Thyroid gland (tissue), 4 donors: ENCODE measurements at places on chromosomes 11 and 22. TPM values are rescaled to one million over a fixed set of nuclear protein-coding genes. Genes with fewer than 3 reads are reported as not detected.
A peak's percentile ranks its signal among the peaks of the same experiment; 100 is the strongest.

DNA sequence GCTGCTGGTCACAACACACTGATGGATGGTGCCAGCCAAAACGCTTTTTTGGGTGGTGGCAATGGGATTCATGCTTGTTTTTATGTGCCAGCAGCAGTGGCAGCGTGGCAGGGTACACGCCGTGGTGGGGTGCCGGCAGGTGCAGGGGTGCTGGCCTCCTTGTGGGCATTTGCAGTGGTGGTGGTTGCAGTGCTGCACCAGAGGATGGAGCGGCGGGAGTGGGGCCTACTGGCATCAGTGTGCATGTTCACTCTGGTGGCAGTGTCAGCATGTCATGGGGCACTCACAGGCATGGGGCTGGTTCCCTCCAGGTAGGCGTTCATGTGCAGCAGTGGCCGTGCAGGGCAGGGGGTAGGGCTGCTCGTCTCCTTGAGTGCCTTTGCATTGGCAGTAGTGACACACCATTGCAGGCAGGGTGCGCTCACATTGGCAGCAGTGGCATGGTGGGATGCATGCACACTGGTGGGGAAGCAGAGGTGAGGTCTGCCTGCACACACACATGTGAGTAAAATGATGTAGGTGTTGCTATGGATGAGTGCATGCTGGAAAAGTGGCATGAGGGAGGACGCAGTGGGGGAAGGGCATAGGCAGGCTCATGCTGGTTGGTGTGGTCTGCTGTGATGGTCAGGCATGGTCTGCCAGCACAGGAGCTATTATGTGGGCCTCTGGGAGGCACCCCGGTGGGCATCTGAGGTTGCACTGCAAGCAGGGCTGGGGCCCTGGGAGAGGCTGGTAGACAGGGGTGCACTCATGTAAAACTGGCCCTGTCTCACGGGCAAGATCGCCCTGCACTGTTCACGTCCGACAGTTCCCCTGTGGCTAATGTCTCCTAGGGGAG lies 29.9 kb downstream of the CCDC15 start:
- DNase-seq = no peak

GRCh38 chr11:35275786-35276170 lies 136.8 kb downstream of the CD44 start:
- no peak for DNase-seq

DNA sequence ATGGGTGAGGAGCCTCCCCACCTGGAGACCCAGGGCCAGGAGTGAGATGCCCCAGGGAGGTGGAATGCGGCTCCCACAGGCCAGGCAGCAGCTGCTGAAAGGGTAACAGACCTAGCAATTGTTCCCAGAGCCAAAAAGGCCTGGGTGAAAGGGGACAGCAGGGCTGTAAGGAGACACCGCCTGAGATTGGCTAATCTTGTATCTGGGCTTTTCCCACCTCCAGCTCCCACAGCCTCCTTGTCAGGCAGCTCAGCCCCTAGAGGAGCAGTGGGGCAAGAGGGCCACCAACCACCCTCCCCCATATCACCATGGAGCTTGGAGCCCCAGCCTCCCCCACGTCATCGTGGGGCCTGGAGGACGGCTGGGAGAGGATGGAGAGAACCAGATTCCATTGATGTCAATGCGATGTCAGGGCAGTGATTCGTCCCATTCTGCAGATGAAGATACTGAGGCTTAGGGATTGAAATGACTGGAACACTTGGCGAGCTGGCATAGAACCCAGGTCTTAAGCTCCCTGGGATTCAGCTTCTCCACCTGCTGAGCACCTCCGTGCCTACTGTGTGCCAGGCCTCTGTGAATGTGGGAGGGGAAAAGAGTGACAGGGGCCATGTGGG lies 2.9 kb upstream of the MGAT3 start:
- no peak for DNase-seq

DNA sequence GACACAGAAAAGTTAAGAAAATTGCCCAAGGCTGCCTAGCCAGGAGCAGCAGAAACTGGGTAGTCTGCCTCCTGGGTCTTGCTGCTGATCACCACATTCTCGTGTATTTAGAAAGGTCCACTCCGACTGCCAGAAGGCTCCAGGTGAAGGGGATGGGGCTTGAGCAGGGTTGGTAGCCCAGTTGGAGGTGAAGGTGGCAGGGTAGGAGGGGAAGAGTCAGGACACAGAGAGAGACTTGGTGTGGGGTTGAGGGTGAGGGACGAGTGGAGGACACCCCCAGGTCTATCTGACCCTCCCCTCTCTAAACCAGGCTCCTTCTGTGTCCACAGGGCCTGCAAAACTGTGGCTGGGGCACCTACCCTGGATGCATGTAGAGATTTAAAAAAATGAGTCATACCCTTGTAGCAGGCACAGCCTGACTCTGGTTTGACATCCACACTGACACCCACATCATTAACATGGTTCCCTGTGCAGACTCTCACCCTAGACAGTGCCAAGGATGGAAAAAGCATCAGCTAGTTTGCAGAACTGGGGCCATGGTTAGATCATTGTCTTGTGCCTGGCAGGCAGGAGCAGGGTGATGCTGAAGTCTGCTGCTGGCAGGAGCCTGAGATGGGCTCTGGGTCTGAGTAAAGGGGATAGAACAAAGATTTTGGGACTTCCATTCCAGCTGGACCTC lies 273.2 kb downstream of the TENM4 start:
- no peak for DNase-seq

DNA sequence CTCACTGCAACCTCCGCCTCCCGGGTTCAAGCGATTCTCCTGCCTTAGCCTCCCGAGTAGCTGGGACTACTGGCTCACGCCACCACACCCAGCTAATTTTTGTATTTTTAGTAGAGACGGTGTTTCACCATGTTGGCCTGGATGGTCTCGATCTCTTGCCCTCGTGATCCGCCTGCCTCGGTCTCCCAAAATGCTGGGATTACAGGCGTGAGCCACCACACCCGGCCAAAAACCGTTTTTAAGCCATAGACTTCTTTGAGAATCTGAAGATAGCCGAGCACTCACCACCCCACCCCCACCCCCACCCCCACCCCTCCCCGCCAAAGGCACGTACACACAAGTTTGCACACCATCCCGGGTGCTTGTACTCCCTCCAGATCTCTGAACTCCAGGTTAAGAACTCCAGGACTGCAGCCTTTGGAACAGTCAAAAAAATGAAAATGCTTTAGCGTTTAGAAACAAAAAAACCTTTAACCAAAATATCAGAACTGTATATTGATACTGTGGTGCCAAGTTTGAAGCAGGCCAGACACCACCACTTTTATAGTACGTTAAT lies 1.5 kb downstream of the CRKL start:
- DNase-seq = no peak

The APOBEC3F gene
- 4.7 TPM for total RNA-seq

DNA sequence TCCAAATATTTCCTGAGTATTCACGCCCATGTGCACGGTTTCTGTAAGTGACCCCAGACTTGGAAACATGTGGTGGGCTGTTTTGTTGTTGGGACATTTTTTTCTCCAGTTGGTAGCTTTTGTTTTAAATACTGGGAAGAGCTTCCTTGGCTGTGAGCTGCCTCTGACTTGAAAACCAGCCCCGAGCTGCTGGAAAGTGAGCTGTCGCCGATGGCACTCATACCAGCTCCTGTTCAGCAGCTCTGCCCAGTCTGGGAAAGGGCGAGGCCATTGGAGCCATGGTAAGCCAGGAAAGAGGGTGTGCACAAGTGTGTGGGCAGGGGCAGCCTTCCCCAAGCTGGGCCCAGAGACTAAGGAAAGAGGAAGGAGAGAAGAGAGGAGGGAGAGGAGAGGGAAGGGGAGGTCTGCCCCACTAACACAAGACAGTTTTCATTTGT lies 3.2 kb upstream of the FLI1 start:
- DNase-seq = no peak

GRCh38 chr11:63853476-63853875 lies 14.6 kb downstream of the MARK2 start:
- DNase-seq = no peak

The OR8G1 gene
- not detected for total RNA-seq

DNA sequence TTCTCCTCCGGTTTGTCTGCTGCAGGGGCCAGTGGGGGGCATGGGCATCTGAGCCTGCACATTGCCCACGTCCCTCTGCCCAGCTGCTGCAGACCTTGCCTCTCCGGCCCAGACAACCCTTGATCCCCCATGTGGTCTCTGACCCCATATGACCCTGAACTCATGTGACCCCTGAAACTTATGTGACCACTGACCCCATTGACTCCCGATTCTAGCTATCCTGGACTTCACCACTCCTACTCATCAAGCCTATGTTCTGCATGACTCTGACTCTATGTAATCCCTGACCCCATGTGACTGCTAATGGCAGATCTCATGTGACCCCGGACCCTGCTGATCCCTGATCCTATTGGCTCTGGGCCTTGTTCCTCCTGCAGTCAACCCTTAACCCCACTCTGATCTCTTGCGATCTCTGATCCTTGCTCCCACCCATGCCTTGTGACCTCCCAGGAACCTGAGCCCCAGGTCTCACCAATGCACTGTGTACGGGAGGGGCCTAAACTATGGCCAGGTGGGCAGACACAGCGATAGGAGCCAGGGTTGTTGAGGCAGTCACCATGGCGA lies 5.7 kb downstream of the LTBP3 start:
- DNase-seq = no peak

DNA sequence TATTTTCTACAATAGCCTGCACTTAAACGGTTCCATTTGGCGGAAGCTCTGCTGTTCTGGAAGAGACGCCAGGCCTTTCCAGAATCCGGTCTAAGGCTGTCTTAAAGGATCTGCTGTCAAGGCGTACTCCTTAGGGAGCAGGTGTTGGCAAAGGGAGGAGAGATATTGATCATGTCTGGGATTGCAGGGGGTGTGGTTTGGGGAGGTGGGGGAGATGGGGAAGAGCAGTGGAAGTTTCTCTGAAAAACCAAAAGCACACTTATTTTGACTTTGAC lies 22.5 kb upstream of the WNT11 start:
- no peak for DNase-seq

DNA sequence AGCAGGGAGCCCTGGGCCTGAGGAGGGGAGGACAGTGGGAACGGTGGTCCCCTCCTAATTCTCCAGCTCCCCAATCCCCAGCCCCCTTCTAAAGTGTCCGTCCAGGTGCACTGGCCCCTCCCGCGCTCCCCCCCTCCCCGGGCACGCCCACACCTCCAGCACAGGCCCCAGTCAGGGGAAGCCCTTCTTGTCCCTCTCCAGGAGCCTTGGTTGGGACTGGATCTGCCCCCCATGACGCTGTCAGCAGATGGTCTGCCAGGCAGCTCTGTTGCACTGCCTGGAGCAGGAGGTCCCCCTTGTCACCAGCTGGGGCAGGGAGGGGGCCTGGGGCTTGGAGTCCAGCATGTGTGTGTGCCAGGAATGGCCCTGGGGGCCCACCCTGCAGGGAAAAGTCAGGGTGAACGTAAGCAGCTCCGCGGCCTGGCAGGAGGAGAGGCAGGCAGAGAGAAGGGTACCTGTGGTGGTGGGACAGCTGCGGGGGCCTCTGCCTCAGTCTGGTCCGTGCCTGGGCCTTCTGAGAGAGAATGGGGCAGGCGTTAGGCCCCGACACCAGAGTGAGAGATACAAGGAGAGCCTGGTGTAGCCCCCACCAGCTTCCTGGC lies 1.6 kb downstream of the IRF7 start:
- no peak for DNase-seq

GRCh38 chr11:94018721-94019120 lies 2.4 kb upstream of the HEPHL1 start:
- DNase-seq = no peak

DNA sequence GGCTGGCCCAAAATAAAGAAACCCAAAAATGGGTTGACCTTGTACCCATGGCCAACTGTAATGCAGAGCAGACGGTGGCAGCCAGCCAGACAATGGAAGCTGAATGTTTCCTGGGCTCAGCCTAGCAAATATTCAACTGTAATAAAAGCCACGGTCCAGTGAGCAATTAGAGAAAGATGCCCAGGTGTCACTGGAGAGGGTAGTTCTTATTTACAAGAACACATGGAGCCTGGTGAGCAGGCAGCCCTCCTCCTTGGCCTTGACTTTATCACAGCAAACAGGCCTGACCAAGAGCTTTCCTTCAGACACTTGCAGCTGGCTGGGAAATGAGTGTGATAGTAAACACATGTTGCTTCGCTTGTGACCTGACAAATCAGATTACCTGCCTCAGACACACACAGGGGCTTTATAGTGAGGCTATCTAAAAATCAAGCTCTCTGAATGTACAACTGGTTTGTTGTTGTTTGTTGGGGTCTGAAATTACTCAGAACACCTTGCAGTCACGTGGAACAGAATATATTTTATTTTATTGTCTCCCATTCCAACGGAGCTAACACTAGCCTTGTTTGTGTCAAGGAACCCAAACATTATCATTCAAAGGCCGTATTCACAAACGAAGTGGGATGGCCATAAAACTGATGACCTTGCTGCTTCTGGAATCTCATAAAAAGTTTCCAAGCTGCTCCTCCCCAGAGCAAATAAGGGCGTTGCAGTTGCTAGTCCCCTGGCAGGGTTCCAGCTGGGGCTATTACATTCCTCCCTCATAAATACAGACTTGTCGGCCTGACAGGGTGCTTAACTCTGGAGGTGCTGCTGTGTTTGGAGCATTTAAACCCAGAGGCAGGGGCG lies 161.1 kb downstream of the BBOX1 start:
- DNase-seq = peak; percentile 72

- no peak for DNase-seq
These were observed 208.4 kb downstream of the NXPE2 start for GRCh38 chr11:114886644-114887265.

The CD151 gene
- 276 TPM for total RNA-seq

The CCDC116 gene
- 0.59 TPM for total RNA-seq

The OR4D6 gene
- total RNA-seq = not detected

DNA sequence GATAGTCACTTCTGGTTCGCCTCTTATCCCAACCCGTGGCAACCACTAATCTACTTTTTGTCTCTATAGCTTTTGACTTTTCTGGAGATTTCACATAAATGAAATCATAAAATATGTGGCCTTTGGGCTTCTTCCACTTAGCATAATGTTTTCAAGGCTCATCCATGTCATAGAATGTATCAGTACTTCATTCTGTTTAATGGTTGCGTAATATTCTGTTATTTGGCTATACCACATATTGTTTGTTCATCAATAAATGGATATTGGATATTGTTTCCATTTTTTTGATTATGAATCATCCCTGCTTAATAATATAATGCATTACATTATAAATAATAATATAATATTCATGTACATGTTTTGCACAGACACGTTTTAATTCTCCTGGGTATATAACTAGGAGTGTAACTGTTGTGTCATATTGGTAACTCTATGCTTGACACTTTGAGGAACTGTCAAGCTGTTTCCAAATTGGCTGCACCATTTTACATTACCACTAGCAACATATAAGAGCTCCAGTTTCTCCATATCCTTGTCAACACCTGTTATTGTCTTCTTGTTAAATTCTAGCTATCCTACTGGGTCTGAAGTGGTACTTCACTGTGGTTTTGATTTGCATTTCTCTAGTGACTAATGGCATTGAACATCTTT lies 181.5 kb downstream of the CADM1 start:
- no peak for DNase-seq

The CLCF1 gene
- total RNA-seq = 4.3 TPM

- DNase-seq = no peak
These were observed 59.2 kb downstream of the MYO7A start for GRCh38 chr11:77187111-77187750.

The LYVE1 gene
- 185 TPM for total RNA-seq

The CHADL gene
- total RNA-seq = 4.6 TPM

DNA sequence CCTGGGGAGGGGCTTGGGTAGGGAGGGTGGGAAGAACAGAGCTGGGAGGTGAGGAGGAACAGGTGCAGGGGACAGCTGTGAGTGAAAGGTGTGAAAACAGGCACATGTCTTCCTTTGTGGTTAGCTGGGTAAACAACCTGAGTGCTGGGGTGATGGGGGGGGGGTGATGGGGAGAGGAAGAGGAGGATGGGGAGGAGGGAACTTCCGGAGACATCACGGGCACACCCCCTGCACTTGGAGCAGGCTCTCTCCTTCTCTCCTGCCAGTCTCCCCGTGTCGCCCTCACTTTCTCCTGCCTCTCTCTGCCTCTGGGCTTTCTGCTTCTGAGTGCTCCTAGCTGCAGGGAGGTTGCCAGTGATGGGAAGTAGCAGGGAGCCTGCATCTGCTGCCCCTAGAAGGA lies 8.8 kb downstream of the CXCR5 start:
- no peak for DNase-seq
